ENCODE measurements at places on chromosomes 5 and 9.
A peak's percentile ranks its signal among the peaks of the same experiment; 100 is the strongest.

DNA sequence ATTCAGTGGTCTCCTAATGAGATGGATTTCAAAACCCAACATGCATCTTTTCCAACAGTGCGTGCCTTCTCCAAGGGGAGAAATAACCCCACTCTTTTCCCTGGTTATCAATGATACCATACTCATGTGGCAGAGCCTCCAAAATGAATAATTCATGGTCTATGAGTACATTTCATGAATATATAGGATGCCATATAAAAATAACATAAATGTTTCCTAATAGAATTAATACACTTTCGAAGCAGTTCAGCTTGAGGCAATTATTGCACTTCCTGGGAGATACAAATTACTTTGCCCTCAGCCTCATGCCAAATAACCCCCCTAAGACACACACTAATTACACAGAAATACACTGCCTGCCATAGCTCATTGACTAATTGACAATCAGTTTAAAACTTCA, 318.6 kb downstream of the ZSWIM6 start:
- no peak for DNase-seq

DNA sequence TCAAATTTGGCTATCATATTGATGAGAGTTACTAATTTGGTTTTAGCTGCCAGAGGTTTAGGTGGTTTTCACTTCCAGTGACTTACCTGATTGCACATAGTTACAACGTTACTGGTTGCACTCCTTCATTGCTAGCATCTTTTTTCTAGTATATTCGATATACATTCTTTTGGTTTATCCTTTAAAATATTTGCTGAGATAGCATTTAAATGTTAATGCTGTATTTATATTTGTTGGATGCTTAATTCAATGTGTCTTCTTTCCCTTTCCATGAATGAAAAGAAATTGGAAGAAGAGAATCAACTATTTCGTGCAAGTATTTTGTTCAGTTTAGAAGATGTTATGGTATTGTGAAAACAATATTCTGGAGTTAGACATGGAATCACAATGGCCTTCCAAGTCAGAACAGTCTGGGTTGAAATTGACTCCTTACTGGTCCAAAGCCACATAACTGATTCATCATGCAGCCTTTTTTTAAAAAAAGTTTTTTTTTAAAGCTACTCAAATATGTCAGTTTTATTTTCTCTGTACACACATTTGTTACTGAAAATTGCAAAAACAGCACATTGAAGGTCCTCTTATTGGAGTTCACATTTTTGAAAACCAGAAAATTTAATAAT, 2.2 kb downstream of the SPIN1 start:
- DNase-seq: no peak

DNA sequence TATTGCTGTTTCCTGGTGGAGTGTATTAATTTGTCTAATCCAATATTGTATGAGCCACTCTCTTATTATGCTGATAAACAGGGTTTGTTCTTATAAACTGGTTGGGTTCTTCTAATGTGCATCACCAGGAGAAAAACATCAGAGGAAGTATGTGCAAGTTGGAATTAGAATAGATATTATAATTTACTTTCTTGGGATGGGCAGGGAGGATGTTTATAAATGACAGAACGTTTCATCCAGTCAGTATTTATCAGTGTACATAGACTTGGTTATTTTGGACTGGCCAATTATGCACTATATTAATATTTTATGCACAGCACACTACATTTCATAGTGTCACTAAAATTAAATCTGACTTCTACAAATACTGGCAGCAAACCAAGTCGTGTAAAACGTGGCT, 495.8 kb downstream of the PSAT1 start:
- DNase-seq: no peak

DNA sequence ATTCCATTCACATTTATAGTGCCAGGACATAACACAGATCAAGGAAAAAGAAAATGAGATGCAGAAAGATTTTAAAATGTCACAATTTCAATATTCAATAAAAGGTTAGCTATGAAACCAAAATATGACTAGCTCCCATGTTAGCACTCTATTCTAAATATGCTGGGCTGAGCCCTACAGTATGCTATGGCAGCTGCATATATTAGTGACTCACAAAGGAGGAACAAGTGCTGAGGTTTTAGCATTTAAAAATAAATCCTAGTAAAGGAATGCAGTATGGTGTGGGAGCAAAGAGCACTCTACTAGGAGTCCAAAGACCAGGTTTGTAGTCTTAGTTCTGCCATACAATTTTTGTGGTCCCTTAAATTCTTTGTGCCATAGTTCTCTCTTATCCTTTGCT, 118.4 kb downstream of the OXCT1 start:
- no peak for DNase-seq

DNA sequence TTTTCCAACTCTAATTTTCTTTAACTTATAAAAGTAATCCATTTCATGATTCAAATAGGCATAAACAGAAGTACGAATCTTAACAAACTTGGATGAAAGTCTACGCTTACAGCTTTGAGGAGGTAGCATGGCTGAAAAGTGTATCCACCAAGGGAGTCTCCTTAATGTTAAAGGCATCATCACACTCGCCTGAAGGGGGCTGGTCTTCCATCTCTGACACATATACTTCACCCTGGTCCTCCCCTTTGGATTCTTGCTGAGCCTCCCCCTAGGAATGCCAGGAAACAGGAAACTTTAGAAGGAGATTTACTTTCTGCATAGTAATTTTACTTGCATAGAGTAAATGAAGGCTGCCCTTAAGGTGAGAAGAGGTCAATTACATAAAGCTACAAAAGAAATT, 10.3 kb upstream of the NME5 start:
- no peak for DNase-seq

DNA sequence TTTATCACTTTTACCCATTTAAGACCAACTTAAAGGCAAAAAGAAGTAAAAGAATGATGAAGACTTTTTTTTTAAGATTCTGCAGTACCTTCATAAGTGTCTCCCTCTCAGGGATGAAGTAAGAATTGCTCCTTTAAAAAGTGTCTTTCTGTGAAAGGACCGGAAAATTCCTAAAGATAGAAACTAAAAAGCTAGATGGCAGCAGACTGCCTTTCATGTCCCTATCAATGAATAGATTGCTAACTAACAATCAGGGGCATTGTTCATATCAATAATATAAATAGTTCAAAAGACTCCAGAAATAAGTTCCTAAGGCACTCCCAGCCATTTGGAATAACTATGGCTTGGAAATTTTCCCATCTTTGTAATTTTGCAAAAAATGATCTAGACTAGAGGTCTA, 558.0 kb downstream of the PDE4D start:
- DNase-seq: no peak

DNA sequence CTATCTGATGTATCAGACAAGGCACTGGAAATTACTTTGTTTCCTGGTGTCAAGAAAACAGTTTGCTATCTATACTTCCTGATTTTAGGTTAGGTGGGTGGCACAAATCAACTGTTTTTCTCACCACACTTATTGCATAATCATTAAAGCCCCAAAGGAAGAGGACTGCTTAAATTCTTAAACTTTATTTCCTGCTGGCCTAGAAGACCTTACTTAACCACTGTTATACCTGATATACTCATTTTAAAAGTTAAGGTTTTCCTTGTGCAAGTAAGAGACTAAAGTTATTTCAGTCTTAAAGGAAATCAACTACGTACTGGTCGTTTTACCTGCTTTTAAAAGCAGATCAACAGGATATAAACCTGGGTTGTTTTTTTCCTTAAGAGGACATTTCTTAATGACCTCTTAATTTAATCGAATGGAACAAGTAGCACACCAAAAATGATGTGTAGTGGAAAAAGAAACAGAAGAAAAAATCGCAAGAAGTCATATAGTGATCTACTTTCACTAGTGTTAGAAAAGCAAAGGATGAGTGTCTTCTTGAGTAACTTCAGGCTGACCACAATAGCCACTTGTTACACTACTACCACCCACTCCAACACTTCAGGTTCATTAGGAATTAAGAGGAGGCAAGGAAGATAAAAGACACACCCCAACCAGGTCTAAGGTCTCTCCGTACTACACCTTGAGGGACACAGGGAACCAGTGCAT, 974 bp downstream of the CLINT1 start:
- peak; percentile 37 for DNase-seq

GRCh38 chr9:14806941-14807520, 84.5 kb upstream of the CER1 start:
- no peak for DNase-seq

DNA sequence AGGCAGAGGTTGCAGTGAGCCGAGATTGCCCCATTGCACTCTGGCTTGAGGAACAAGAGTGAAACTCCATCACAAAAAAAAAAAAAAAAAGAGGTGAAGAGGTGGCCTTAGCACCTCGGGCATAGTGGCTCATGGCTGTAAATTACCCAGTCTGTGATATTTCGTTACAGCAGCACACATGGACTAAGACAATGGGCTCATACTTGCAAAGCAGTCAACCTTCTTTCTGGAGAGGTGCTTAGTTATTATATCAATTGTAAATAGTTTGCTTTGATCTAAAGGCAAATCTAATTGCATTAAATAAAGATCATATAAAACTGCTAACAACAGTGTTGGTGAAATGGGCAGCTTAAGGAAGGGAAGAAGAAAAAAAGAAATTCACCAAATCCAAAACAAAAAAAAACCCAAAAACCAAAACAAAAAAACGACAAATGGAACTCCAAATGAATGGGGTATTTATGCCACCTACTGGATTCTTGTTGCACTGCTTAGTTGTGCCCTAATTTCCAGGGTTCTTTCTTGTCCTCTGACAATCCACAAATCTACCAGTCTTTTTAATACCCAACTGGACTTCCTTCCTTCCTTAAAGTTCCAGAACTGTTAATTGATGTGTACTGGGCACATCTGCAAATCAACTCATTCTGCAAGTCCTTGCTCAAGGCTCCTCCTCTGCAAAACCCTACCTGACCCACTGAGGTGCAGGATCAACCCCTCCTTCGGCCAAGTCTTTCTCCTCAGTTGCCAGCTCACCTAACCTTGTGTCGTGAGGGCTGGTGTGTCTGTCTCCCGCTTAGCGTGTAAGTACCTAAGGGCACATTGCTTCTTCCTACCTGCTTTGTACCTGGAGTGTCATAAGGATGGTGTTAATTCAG, 35.0 kb upstream of the DMRT1 start:
- DNase-seq: peak; percentile 18

GRCh38 chr5:39395521-39395920, 29.3 kb downstream of the DAB2 start:
- DNase-seq: no peak

- no peak for DNase-seq
These were observed 154.1 kb downstream of the ADAMTS12 start for GRCh38 chr5:33737697-33738096.

GRCh38 chr5:73814233-73814846, 188.3 kb downstream of the ARHGEF28 start:
- no peak for DNase-seq

DNA sequence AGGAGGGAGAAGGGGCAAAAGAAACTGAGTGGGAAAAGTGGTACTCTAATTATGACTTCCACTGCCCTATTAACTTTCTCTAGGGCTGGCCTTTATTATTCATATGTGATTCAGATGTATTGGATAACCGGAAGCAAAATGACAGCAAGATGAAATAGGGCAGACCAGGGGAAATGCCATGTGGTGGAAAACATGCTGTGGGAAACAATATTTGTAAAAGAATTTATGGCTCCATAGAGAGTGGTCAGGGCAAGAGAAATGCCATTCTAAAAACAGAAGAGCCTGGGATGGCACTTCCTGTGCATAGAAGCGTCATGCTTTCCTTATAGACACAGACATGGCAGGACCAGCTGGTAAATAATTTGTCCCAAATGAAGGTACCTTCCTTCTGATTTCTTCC, 67.7 kb downstream of the MEGF10 start:
- no peak for DNase-seq

DNA sequence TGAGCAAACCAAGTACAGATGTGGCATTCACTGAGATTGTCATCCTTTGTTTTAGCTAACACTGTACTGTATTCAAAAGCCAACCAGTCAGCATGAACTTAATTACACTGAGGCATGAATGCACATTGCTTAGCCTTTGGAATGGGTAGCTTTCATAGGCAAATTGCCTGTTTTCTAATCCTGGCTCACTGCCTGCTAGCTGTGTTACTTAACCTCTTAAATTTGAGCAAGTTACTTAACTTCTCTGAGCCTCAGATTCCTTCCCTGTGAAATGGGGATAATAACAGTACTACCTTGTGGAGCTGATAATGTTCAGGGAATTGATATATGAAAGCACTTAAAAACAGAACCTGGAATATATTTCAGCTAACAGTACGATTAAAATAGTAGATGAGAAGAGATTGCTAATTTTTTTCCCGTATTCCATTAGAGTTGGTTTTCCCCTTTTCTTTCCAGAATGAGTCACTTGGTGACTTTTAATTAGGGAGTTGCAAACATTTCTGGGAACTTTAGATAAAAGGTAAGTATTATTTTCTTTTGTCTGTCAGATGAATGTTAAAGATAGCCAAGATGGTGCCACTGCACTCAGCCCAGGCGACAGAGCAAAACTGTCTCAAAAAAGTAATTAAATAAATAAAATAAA, 43.9 kb downstream of the ARRDC3 start:
- DNase-seq: no peak

DNA sequence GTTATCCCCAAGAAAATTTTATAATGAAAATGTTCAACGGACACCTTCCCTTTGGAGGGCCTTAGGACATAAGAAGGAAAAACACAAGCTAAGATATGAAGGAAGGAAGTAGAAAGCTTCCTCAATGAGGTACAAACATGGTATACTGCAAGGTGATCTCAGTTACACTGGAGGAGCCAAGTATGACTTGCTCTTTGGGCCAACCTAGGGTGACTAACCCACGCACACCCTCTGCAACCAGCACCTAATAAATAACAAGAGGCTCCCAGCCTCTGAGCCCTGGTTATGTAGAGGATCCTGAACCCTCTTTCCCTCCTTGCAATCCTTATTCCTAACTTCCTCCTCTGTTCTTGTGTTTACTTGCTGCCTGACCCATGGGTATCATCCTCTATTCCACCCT, 38.3 kb upstream of the KCNV2 start:
- DNase-seq: no peak

GRCh38 chr5:148421661-148422060, 37.9 kb downstream of the FBXO38 start:
- no peak for DNase-seq

DNA sequence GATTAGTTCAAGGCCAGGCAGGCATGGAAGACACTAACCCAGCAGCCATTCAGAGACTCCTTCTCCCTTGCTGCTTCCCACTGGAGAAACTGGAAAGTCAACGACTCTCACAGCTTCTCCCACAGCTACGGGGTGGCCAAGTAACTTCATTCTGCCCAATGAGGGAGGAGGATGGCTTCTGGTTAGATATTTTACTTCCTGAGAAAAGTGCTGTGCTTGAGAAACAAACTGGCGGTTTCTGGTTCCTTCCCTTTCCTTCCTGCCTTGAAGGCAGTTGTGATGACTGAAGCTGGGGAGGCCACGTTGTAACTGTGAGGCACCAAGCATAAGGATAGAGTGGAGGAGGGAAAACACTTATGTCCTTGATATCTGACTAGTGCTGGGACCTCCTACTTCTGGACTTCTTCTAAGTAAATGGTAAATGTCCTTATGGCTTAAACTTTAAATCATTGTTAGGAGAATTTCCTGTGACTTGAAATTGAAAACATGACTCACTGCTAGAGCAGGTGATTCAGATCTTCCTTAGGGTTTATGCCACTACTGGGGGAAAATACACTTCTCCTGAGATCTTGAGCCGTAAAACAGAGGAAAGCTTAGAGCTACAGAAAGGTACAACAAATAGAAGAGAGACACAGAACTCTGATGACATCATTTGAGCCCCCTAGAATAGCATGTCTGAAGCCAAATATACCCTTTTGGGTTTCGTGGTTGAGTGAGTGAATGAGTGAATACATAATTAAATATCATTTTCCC, 3.1 kb upstream of the GNPDA1 start:
- peak; percentile 57 for DNase-seq

GRCh38 chr9:6562201-6562600, 83.3 kb downstream of the GLDC start:
- DNase-seq: no peak

Data from CD4-positive, alpha-beta T cell treated with Interleukin-12 subunit alpha and Interleukin-12 subunit beta, for 1 hour (primary cell).